ENCODE measurements at places on chromosomes 3 and 15. TPM values are rescaled to one million over a fixed set of nuclear protein-coding genes. Genes with fewer than 3 reads are reported as not detected.

The MCTP2 gene
- total RNA-seq, result 10.5 TPM

The CGNL1 gene
- 11.8 TPM for total RNA-seq

The PRR20G gene
- not detected for total RNA-seq

The PPARG gene
- 21.5 TPM for total RNA-seq

The SLC6A20 gene
- total RNA-seq, result 1.5 TPM

The CD86 gene
- total RNA-seq, result not detected

The SEMA6D gene
- total RNA-seq, result 22.2 TPM

The PROK2 gene
- total RNA-seq, result not detected

The ZNF80 gene
- total RNA-seq, result not detected

The EFCC1 gene
- total RNA-seq, result 0.29 TPM

The CPNE4 gene
- total RNA-seq, result 3.9 TPM

The CHL1 gene
- 0.59 TPM for total RNA-seq

The TMCC1 gene
- 50.8 TPM for total RNA-seq

The CPLX3 gene
- not detected for total RNA-seq

Data from type B pancreatic cell (in vitro differentiated cells).